ENCODE measurements at places on chromosomes 3 and 15.

- DNase-seq: no peak
Observed at GRCh38 chr15:89903015-89903857, 9.4 kb upstream of the AP3S2 start.

GRCh38 chr15:90892023-90892422, 7.7 kb downstream of the FES start:
- DNase-seq: no peak

- DNase-seq: no peak
Observed at GRCh38 chr15:67745073-67746006, 80.0 kb upstream of the SKOR1 start.

DNA sequence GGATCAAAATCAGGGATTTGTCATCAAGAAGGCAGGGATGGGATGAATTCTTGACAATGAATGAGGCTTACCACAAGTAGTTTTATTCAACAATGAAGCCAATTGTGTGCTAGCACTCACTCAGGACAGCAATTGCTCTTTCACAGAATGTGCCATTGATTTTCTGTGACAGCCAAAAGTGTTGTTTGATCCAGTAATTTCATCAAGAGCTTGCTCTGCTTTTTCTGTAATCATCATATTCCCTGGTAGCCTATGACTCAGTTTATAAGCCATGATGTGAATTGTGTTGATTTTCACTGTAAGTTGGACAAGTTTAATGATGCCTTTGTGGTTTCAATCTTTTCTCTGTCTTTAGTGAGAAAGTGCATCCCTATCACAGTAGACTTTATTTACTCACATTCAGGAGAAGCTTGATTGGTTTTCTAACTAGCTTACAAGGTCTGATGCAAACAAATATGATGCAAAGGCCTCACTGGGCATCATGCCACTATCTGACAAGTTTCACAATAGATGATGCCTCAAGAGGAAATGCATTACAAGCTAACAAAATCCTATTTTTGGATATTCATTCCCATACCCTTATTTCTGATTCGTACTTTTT, 13.6 kb upstream of the CSRNP1 start:
- DNase-seq: no peak

- no peak for DNase-seq
Observed at GRCh38 chr3:127690106-127690505, 17.4 kb downstream of the ABTB1 start.

GRCh38 chr3:126083138-126083445, 832 bp downstream of the SLC41A3 start:
- peak; percentile 11 for DNase-seq

- DNase-seq: no peak
Observed at GRCh38 chr3:140842984-140843649, 98.5 kb upstream of the SLC25A36 start.

DNA sequence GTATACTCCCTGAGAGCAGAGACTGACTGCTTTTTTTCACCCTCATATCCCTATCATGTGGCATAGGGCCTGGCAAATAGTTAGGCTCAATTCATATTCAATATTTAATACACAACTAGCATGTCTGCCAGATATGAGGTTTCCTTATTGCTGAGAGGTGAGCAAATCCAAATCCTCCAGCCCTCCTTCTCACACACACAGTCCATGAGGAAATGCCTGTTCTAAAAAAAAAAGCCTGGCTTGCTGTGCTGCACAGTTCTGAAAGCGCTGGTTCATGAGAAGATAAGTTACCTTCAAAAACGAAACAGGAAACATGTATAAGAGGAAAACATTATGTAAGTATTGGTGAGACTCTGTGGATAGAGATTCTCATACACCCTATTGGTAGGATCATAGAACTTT, 15.5 kb upstream of the ACAP2 start:
- no peak for DNase-seq

- DNase-seq: no peak
Observed at GRCh38 chr3:196519718-196520082, 4.6 kb upstream of the SMCO1 start.

- no peak for DNase-seq
Observed at GRCh38 chr3:144864646-144865045, 893.0 kb downstream of the DIPK2A start.

- no peak for DNase-seq
Observed at GRCh38 chr3:73855813-73856212, 231.1 kb upstream of the PDZRN3 start.

DNA sequence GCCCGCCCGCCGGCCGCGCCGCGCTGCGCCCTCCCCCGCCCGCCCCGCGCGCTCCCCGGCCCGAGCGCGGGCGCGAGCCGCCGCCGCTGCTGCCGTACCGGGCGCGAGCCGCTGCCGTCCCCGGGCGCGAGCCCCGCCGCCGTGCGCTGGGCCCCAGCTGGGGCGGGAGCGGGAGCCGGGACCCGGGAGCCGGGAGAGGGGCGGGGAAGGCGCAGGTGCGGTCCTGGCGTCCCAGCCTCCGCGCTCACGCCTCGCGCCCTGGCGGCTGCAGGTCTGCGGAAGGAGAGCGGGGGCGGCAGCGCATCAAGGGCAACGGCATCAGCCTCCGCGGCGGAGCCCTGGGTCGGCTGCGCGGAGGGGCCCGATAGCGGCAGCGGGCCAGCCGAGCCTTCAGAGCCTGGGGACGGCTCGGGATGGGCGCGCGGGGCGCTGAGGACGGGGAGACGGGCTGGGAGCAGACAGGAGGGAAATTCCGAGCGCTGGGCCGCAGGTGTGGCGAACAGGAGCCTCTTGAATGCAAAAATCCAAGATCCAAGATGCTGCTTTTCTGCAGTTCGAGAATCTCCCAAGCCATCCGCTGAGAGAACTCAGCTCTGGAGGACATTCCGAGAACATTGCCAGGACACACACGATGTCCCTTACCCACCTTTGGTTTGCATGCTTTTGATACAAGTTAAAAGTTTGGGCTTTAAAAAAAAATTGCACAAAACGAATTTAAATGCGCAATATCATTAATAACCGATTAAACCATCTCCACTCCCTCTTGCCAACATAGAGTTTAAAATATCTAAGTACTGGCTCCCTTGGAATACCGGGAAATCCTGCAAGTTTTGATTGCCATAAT, 251.1 kb downstream of the TJP1 start:
- DNase-seq: no peak

DNA sequence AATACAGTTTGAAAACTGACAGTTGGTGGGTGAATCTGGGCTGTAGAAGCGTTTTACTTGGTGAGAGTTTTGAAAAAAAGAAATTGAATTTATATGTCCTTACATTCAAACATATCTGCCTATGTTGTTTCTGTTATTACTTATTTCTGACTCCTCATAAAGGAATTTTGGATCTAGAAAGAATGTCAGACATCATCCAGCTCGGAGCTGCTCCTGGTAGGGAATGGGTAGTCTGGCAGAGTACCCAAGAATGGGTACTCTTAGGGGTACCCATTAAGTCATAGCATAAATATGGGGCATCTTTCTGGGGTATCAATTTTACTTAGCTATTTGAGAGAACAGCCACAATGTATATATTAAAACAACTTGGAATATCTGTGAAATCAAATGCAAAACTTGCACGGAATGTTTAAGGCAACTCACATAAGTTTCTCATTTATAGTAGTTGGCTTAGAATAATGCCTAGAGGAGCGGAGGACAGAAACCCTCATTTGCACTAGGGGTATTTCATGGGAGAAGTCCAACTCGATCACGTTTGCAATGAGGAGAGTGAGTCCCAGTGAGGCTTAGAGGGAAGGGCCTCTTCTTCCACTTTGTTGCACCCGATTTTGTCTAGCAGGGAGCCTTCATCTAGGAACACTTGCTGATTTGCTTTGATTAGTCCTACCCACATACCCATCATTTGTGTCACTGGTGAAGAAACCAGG, 2.4 kb upstream of the LARP6 start:
- no peak for DNase-seq

GRCh38 chr3:196502775-196503195, 783 bp downstream of the RNF168 start:
- DNase-seq: peak; percentile 65

GRCh38 chr3:171239757-171240503, 213.4 kb upstream of the SLC2A2 start:
- DNase-seq: no peak

DNA sequence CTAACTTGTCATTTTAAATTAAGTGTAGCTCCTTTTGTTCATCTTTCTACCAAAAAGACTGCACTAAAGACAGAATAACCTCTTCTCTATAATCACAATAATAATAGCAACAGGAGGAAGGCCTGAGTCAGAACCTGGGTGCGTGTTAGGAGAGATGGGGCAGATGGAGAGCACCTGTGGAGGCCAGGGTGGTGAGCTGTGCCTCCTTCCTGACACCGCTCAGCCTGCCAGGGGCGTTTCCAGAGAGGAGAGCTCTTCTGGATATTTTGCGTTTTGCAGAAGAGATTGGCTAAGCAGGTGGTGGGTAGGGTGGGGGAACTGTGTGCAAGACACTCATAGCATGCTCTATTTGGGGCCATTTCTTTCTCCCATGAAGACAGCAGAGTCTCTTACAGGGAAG, 83.5 kb downstream of the MEGF11 start:
- DNase-seq: no peak

- DNase-seq: no peak
Observed at GRCh38 chr3:121992601-121993560, 29.2 kb downstream of the ILDR1 start.

GRCh38 chr3:128402998-128403397, 63.7 kb downstream of the DNAJB8 start:
- DNase-seq: no peak

DNA sequence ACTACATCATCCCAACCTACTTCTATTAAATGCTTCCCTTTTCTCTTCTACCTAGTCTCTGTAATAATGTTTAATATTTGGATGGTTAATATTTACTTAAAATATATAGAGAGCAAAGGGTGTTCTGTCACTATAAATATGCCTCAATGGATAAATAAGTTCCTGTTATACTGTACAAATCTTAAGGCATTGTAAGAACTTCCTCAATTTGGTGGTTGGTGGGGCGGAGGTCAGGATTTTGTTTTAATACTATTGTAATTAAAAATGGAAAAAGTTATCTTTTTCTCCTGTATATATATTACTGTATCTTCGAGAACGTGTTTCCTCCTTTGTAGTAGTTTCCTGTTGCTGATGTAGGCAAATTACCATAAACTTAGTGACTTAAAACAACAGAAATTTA, 41.5 kb downstream of the SPRED1 start:
- DNase-seq: no peak

DNA sequence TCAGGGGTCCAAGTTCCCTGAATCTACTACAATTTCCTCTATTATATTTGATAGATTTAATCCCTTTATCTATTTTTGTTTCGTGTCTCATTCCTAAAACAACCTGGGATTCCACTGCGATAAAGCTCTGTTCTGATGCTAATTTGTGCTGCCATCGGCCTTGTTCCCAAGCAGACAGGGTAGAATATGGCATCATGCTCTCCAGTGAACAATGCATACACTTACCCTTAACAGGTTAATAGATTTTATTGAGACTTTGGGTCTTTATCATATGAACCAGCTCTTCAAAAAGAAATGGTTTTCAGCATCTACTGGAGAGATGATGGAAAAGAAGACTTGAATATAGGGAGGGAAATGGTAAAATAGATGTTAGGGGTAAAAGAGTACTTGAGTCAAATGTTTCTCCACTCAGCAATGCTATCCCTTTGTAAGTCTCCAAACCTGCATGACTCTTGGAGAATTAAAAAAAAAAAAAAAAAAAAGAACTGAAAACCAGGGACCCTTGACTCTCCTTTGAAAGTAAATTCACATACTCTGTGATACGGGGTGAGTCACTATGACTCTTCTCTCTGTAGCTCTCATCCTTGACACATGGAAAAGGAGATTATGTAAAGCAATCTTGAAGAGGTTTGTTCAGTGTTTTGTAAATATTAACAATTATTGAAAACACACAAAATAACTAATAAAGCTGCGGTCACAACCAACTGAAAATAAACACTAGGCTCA, 268.8 kb downstream of the ZBTB20 start:
- DNase-seq: no peak

GRCh38 chr3:144491333-144491732, 519.7 kb downstream of the DIPK2A start:
- DNase-seq: no peak

GRCh38 chr3:50410608-50411139, 51.4 kb upstream of the TMEM115 start:
- DNase-seq: no peak

DNA sequence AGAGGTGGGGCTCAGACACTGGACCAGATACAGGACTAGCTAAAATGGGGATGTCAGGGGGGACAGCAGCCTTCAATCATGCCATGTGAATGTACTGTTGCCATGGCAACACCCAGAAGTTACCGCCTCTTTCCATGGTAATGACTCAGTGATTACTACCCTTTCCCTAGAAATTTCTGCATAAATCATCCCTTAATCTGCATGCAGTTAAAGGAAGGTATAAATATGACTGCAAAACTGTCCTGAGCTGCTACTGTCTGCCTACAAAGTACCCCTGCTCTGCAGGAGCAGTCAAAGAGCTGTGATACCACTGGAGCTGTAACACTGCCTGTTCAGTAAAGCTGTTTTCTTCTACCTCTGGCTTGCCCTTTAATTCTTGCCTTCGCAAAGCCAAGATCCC, 168.2 kb downstream of the PEAK1 start:
- DNase-seq: no peak

DNA sequence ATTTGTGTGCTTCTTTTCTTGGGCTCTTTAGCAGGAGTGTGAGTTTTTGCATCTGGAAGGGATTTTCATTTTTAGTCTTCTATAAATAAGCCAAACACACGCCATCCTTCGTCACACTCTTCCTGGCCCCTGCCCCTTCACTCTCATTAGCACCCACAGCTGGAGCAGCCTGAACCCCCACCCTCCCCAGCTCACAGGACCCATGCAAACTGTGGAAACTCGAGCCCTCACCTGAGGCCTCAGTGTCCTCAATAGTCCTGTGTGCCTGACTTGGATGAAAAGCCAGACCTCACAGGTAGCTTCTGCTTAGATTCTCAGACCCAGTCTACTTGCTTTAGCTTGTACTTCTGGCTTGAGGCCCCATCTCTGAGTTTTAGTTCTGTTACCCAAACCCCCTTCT, 167.9 kb downstream of the MTHFS start:
- no peak for DNase-seq

- DNase-seq: no peak
Observed at GRCh38 chr15:34739346-34739745, 15.5 kb downstream of the GJD2 start.

- DNase-seq: no peak
Observed at GRCh38 chr3:187198490-187198889, 1.2 kb downstream of the RTP1 start.

DNA sequence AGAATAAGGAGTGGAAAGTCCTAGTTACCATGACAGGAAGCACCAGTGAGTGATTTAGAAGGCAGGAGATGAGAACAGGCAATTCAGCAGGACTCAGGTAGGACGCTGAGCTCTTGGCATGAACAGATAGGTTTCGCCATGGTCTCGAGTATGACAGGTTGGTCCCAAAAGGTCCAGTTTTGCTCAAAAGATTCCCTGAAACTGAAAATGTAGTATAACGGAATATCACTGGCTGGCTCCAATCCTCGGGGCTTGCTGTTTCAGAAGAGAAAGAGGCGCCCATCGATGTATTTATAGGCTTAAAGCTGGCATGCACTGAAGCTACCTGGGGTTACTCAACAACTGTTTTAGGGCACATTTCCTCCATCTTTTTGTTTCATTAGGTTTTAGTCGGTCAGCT, 59.2 kb downstream of the SRGAP3 start:
- DNase-seq: no peak

GRCh38 chr15:63408524-63408923, 26.9 kb upstream of the CA12 start:
- DNase-seq: no peak
